Thymus (tissue), 14 donors: ENCODE measurements at places on chromosomes 6 and 20.

DNA sequence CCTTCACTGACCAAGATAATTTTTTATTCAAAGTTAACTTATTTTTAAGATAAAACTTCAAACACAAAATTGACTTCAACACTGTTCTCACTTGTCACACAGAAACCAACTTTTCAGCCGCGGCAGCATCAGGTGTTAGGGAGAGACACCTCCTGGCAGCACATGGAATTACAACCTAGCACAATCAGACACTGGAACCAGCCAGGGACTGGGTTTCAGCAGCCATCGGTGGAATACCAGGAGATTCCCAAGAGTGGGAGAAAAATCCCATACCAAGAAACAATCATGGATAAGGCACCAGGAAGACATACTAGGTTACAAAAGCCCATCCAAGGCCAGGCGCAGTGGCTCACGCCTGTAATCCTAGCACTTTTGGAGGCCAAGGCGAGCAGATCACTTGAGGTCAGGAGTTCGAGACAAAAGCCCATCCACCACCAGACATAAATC, 70.0 kb downstream of the SNX5 start:
- no peak overlapping the region for H3K27ac ChIP-seq
- no peaks in the 10 kb centered on the region for H3K36me3 ChIP-seq
- no peak for DNase-seq
- no peaks in the 10 kb centered on the region for H3K4me1 ChIP-seq
- H3K4me3 ChIP-seq = no peak overlapping the region
- H3K27me3 ChIP-seq = peaks cover 23% of the 10 kb centered on the region

- no peak overlapping the region for H3K27ac ChIP-seq
- H3K4me3 ChIP-seq = no peak overlapping the region
- no peaks in the 10 kb centered on the region for H3K36me3 ChIP-seq
These were observed 15.4 kb upstream of the FOXQ1 start for GRCh38 chr6:1296542-1296941.

DNA sequence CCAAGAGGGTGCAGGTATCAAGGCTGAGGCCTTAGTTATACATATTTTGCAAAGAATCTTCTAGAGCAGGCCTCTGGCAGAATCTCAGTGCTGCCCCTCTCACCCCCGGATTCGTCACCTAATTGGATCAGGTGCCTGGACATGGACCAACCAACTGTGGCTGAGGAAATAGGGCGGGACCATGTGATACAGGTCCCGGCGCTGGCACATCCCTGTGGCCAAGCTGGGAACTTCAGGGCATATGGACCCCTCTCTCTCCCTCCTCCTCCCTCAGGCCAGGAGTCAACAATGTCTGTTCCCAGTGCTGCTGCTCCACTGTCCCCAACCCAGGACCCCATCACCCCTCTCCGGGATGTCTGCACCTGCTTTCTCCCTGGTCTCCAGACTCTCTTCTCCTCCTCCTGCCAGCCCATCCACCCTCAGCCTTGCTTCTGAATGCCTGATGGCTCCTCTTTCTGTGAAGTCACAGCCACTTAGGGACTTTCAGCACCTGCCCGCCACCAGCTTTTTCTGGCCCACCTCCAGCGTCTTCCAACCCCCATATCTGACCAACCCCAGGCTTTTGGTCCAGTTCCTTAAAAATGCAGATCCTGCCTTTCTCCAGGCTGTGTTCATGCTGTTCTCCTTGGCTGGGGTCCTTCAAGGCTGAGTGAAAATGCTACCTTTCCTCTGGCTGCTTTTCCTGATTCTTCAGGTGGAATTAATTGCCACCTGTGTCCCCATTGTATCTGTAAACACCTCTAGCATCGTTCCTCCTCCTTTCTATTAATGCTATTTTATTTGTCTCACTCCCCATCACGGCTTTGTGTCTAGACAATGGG, 19.0 kb upstream of the MLN start:
- no peak overlapping the region for H3K27ac ChIP-seq
- no peak overlapping the region for H3K4me3 ChIP-seq
- no peak for DNase-seq
- H3K27me3 ChIP-seq = peaks cover 21% of the 10 kb centered on the region
- no peaks in the 10 kb centered on the region for H3K4me1 ChIP-seq

DNA sequence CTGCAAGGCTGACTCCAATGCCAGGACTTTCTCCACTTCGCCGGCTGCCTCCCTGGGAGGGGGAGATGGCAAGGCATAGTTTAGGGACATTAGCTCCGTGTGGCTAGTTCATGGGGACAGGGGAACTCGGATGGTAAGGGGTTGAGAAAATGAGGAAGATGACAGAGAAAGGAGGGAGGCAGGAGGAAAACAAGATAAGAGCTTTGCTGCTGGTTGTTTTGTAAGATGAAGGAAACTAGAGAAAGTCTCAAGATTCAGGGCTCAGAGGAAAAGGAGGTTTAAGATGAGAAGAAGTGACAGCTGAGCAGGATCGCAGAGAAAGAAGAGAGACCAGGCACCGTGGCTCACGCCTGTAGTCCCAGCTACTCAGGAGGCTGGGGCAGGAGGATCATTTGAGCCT, 180.9 kb upstream of the RREB1 start:
- H3K27ac ChIP-seq = no peak overlapping the region
- H3K4me1 ChIP-seq = peaks cover 24% of the 10 kb centered on the region
- no peak overlapping the region for H3K4me3 ChIP-seq

- no peaks in the 10 kb centered on the region for H3K27me3 ChIP-seq
- no peaks in the 10 kb centered on the region for H3K4me1 ChIP-seq
- H3K4me3 ChIP-seq = no peak overlapping the region
- no peak overlapping the region for H3K27ac ChIP-seq
These were observed 21.2 kb downstream of the STK38 start for GRCh38 chr6:36526066-36526465.

- H3K27ac ChIP-seq = no peak overlapping the region
- no peaks in the 10 kb centered on the region for H3K27me3 ChIP-seq
- DNase-seq = no peak
- no peak overlapping the region for H3K4me3 ChIP-seq
- H3K4me1 ChIP-seq = peaks cover 7% of the 10 kb centered on the region
- H3K36me3 ChIP-seq = peaks cover 17% of the 10 kb centered on the region
These were observed 5.5 kb downstream of the MANBAL start for GRCh38 chr20:37295001-37295400.

DNA sequence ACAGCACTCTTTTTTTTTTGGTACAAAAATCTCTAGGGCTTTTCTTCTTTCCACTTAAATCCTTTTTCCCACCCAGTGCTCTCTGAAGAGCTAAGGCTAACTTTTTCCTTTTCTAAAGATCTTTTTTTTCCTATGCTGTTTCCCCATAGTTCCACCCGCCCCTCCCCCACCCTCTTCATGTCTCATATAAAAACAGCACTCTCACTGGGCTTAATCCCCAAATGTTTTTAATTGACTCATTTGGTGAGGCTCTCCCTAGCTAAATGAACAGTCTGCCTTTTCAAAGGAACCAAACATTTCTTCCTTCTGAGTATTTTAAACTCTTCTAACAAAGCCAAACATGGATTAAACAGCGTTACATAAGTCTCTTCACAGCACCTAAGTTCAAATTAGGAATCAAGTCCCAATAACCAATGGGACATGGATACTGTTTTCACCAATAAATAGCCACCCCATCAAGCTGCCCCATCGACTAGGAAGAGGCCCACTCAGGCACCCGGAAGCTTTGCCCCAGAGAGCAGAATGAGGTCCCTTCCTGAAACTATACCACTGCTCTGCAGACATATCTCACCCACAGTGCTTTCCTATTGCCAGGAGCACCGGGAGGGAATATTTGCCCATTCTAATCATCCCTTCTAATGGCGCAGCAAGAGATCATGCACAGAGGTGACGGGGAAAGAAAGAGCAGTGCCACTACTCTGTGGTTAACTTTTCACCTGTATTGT, 63.7 kb downstream of the ATXN1 start:
- no peak overlapping the region for H3K27ac ChIP-seq
- H3K4me1 ChIP-seq = no peaks in the 10 kb centered on the region
- H3K27me3 ChIP-seq = no peaks in the 10 kb centered on the region
- no peaks in the 10 kb centered on the region for H3K36me3 ChIP-seq
- no peak overlapping the region for H3K4me3 ChIP-seq
- DNase-seq = no peak

- no peak overlapping the region for H3K4me3 ChIP-seq
- no peak for DNase-seq
- H3K27me3 ChIP-seq = no peaks in the 10 kb centered on the region
- no peaks in the 10 kb centered on the region for H3K4me1 ChIP-seq
These were observed 91.3 kb downstream of the AKAP7 start for GRCh38 chr6:131226459-131227157.

- no peak for DNase-seq
- H3K4me3 ChIP-seq = no peak overlapping the region
- no peak overlapping the region for H3K27ac ChIP-seq
- no peaks in the 10 kb centered on the region for H3K4me1 ChIP-seq
- H3K27me3 ChIP-seq = no peaks in the 10 kb centered on the region
These were observed 66.9 kb downstream of the SULF2 start for GRCh38 chr20:47718398-47718797.

GRCh38 chr6:84517741-84518530, 246.5 kb downstream of the TBX18 start:
- no peak for DNase-seq
- no peak overlapping the region for H3K27ac ChIP-seq
- H3K4me3 ChIP-seq = no peak overlapping the region
